GM03348 (cell line): ENCODE measurements at places on chromosomes 1 and 21.

GRCh38 chr1:231972111-231972445 is 345.5 kb downstream of the DISC1 start:
- no peak for DNase-seq

DNA sequence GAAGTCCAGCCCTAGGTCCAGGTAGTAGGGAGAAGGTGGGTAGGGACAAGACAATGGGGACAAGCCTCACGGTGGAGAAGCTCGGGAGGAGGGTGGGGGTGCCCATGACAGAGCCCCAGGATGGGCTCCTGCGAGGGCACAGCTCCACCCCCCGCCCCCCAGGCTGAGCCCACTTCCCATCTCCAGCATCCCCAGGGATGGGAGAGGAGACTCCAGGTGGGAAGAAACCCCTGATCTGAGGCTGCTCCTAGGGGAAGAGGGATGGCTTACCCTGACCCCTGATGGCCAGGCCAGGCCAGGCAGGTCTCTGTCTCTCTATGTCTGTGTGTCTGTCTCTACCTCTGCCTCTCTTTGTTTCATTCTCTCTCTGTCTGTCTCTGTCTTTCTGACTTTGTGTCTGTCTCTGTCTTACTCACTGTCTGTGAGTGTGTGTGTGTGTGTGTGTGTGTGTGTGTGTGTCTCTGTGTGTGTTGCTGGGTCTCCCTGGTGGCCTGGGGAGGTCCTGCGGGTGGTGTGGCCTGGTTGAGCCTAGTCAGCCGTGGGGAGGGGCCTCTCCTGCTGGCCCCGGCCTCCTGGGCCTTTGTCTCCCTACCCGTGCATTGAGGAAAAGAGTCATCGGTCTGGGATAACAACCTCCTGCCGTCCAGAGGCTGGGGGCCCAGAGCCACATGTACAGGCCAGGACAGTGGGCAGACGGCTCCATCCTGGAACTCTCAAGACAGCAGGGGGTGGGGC is 45.7 kb downstream of the WNT9A start:
- no peak for DNase-seq

DNA sequence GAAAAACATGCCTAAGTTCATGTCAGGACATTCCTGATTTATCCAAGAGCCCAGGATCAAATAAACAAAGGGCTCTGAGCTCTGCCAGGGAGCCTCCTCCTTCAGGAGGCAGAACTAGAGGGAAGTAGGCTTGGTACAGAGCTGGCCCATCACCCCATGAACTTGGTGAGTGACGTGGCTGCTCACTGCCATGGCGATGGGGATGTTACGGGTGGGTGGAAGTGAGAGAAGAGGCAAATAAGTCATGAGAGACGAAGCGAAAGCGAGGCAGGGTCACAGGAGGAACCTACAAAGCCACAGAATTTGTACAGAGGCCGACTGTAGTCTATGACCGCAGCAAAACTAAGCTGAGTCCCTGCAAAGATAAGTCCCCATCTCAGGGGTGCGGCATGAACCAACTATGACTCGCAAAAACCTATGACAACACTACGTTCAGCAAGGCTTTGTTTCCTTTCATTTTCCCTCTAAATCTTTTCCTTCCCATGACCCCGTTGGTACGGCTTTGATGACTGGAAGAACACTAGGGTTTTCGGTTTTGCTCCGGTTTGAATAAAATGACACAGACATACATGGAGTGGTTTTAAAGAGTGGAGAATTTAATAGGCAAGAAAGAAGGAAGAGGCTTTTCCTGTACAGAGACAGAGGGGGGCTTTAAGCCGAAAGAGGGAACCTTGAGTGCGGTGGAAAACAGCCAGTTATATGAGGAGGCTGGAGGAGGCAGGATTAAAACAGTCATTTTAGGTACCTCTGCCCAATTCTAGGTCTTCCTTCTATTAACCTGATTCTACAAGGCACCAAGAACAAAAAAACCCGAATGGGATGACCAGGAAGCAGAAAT is 74.1 kb downstream of the CD46 start:
- no peak for DNase-seq

DNA sequence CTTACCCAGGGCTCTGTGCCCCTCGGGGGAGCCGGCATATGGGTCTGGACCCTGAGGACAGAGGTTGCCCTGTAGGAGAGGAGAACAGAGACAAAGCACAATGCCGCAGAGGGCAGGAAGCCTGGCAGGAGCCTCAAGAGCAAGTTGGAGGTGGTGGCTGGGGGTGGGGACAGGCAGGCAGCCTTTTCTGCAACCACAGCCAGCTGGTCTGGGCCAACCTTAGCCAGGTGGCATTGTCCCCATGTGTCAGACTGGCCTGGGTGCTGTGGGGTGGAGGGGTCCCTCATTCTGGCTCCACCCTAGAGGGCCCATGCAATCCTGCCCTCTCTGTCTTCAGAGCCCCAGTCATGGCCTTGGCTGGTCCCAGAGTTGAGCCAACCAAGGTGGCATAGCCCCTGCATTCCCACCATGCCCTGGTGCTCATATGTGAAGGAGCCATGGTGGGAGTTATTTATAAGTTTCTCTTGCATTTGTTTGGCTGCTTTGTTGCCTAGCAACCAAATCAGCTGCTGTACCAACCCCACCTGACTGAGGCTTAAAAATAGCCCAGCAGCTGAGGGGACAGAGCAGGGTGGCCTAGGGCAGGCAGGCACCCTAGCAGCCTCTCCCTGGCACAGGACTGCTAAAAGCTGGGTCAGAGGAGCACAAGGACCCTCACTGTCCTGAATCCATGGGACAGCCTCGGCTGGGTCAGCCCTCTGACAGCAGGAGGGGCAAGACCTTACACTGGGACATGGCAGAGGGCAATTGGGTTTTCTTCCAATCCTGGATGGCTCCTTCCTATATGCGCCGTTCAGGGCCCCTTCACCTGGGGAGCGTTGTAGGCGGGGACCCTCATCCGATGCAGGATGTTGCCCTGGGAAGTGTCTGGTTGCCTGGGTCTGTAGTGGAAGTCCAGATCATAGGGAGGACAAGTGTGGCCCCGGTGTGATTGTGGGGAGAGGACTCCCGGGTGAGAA is 19.5 kb downstream of the MAP7D1 start:
- no peak for DNase-seq

GRCh38 chr1:159282118-159282517 is 20.0 kb upstream of the FCER1A start:
- DNase-seq: no peak

DNA sequence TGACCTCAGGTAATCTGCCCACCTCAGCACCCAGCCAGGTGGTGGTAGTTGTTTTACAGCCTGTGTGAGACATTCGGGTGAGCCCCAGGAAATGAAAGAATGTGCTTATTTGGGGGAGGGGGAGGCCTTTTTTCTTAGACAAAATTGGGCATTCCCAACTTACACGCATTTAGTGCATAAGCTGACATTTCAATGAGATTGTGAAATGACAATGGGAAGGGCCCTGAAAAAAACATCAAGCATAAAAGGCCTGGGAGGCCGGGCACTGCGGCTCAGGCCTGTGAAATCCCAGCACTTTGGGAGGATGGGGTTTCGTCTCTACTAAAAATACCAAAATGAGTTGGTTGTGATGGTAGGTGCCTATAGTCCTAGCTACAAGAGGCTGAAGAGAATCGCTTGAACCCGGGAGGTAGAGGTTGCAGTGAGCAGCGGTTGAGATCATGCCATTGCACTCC is 5.0 kb downstream of the GAS5 start:
- DNase-seq: no peak

GRCh38 chr1:16209132-16209846 is 3.2 kb downstream of the ARHGEF19 start:
- no peak for DNase-seq

- no peak for DNase-seq
Measured at GRCh38 chr1:66852870-66853269, 51.8 kb upstream of the INSL5 start.

DNA sequence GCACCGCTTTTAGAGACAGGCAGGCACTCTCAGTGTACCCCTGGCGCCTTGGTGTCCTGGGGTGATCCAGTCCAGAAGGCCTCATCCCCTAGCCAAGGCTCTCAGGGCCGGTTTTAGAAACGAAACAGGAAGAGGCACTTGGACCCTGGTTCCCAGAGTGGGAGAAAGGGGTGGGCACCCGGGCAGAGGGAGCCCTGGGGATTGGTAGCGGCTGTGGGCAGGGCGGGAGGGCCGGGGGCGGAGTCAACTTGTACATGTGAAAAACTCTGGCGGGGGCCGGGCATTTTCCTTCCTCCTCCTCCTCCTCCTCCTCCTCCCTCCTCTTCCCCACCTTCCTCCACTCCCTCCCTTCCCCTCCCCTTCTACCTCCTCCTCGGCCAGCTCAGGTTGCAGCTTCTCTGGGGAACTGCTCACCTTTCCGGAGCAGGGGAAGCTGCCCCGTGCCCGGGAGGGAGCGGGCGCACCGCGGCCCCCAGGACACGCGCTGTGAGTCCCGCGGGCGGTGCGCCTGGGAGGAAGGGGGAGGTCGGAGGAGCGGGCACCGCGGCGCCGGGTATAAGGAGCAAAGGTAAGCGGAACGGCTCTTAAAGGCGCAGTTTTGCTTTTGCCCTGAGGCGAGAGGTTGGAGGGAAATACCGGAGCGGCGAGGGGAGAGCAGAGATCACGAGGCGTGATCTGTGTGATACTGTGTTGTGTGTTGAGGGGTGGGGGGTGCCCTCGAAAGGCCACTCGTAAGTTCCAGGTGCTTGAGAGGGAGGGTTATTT is at the start of gene CDK18:
Gene CDK18 (plus strand): TSS at position 359 of the 765 bp plus-strand sequence. CDS start 18,499 bp downstream, outside the sequence.
- DNase-seq: peak; percentile 57

DNA sequence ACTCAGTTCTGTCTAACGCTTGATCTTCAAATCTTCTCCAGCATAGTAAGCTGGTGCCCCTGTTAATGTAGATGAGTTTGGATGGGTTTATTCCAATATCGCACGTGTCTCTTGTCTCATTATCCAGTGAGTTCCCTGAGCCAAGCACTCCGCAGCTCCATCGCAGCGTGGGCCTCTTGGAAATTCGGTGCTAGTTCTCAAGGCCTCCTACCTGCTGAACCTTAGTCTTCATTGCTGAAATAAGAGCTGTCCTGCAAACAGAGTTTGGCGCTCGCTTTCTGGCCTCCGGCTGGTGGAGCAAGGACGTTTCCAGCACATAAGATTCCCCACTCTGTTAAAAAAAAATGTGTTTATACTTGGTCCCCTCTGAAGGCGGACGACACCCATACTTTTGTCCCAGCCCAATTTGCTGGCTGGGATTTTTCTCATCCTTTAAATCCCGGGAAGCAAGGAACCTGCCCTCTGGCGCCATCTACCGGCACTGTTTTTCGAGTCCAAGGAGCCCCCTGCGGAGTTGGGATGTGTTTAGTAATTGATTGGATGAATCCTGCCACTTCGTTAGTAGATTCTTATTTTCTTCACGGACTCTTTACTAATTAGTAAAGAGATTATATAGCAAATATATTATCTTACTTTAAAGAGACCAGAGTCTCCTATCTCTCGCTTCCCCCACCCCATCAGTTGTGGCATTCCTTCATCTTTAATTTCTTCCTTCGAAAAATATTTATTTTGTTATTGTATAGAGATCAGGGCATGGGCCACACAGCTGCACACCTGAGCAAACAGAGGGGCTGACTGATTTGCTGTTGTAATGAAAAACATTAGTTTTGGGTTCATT is 14.7 kb downstream of the JUN start:
- DNase-seq: peak; percentile 67

GRCh38 chr1:34825455-34826091 is 32.8 kb downstream of the GJA4 start:
- no peak for DNase-seq

DNA sequence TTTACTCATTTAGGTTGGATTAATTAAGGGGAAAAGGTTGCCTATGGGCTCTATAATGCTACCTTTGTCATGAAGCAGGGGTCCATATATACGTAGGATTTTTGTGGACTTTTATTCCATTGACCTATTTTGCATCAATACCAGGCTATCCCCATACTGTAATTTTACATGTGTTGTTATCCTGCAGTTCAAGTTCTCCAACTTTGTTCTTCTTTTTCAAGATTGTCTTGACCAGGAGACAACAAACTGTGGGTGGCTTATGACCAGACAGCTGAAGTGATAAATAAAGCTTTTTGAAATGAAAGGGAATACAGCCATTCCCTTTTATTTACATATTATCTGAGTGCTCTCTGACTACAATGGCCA is 345.7 kb downstream of the BARHL2 start:
- no peak for DNase-seq

DNA sequence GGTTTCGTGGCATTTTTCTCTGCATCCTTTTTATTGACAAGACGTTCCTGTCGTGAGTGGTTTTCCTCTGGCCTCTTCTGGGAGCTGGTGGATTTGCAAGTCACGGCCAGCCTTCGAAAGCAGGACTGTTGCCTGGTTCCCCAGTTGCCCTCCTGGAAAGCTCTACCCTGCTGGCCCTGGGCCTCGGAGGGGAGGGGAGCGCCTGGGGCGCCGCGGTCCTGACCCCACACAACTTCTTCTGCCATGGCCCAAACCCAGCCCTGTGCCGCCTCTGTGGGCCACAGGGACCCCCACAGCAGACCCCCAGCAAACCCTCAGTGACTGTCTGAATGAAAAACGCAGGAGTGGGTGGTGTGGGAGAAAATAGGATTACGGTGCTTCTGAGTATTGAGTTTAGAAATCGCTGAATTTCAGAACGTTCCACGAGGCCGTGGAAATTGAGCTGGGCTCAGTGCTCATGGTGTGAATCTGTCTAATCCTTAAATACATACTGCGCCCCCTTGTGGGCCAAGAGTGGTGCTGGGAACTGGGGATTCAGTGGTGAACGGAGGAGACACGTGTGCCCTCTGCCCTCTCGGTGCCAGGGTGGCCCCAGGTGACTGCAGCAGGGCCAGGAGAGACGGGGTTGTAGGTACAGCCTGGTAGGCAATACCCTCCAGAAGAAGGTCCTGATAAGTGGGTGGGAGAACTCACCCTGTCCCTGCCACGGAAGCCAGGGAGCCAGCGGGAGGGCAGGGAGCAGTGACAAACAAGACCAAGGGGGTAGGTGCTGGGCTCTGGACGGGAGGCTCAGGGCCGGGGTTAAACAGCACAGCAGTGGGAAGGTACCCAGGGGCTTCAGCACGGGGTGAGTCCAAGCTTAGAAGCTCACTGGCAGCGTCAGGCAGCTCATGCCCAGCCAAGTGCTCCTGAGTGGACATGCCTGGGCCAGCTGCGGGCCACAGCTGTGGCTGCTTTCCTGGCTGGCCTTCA is 101.2 kb upstream of the COL6A1 start:
- peak; percentile 83 for DNase-seq

DNA sequence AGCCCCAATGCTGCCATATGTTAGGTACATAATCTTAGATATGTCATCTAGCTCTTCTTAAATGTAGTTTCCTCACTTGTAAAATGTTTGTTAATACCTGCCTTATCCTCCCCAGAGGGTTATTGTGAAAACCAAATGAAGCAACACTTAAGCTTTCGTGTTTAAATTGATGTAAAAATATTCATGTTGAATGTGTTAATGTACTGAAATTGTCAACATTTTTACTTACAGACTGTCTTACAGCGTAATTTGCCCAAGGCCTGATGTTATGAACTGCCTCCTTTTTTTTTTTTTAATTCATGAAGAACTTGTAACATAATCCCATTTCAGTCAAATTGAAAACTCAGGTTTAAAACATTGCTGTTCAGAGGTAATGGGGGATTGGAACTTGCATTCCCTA is 25.6 kb upstream of the ENAH start:
- no peak for DNase-seq

- peak; percentile 43 for DNase-seq
Measured at GRCh38 chr1:176515310-176515709, 52.3 kb downstream of the PAPPA2 start.

- no peak for DNase-seq
Measured at GRCh38 chr1:228478326-228478725, 8.9 kb upstream of the RNF187 start.
